ENCODE measurements at places on chromosomes 7 and 10.

GRCh38 chr10:70335246-70335613 is 47.2 kb downstream of the LRRC20 start:
- DNase-seq = no peak

GRCh38 chr10:52454491-52454890 is 140.4 kb downstream of the DKK1 start:
- DNase-seq = no peak

GRCh38 chr7:44325811-44326241 is 432 bp upstream of the CAMK2B start:
- no peak for DNase-seq

GRCh38 chr10:17805330-17805729 is 3.8 kb upstream of the MRC1 start:
- no peak for DNase-seq

DNA sequence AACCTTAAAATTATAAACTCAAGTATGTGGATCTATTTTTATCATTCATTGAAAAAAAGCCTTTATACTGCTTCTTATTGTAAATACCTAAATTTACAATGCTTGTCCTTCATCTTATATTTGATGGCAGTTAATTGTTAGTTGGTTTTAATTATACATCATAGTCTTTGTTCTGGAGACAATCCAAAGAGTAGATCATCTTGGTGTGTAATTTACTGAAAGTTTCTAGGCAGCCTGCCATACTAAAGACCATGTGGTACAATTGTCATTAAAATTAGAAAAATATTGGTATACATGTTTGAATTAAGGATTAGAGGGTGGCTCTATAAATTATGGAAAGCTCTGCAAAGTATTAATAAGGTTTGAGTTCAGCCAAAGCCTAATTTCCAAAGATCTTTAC is 231.4 kb downstream of the KCND2 start:
- no peak for DNase-seq

- DNase-seq = no peak
These were observed 32.6 kb downstream of the PHF14 start for GRCh38 chr7:11006291-11006690.

DNA sequence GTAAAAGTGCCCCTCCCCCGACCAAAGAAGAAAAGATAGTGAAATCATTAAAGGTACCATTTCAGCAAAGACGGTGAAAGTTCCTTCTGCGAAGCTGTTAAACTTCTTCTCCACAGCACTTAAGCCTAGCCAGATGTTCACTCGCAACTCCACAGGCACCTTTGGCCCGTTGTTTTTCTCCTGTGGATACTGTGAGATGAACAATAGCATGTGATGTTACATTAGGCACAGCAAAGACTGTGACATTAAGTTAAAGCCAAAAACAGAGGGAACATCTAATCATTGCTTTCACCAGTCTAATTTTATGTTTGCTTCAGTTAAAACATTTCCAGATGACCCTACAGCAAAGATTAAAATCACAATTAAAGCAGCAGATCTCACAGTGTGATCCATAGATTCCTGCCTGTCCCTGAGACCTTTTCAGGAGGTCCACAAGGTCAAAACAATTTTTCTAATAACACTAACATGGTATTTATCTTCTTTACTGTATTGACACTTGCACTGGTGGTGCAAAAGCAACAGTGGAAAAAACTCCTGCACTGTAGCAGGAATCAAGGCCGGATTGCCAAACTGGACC is 112.5 kb downstream of the MYOF start:
- no peak for DNase-seq

DNA sequence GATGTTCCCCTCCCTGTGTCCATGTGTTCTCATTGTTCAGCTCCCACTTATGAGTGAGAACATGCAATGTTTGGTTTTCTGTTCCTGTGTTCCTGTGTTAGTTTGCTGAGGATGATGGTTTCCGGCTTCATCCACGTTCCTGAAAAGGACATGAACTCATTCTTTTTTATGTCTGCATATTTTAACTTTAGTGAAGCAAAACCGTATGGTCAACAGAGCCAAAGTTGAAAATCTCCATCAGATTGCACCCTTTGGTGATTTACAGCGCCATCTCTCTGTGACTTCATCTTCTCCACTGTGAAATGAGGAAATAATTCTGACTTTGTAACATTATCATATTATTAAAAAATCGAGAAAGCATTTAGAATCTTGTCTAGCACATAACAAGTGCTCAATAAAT is 132.3 kb upstream of the PLXDC2 start:
- no peak for DNase-seq

- no peak for DNase-seq
These were observed 31.2 kb upstream of the EN2 start for GRCh38 chr7:155426543-155427410.

- DNase-seq = no peak
These were observed 27.1 kb downstream of the VIPR2 start for GRCh38 chr7:159117366-159118196.

DNA sequence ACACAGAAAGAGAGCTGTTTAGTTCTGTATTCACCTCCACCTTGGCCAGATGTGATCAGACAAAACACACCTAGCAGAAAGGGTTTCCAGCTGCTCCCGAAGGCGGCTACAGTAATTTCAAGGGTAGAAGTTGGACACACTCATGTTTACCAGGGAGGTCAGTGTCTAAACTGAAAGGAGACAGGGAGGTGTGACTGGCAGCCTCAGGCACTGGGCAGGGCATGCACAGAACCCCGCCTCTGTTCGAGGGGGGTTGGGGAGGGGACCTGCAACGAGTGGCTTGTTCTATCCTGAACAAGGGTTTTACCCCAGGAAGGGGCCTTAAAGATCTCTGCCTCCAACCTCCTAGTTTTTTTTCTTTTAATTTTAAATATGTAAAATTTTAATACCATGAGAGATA is 49.6 kb downstream of the BPGM start:
- DNase-seq = no peak

- DNase-seq = no peak
These were observed 4.6 kb downstream of the NSUN5 start for GRCh38 chr7:73304071-73304470.

GRCh38 chr10:92897916-92898315 is 49.6 kb downstream of the EXOC6 start:
- DNase-seq = no peak

DNA sequence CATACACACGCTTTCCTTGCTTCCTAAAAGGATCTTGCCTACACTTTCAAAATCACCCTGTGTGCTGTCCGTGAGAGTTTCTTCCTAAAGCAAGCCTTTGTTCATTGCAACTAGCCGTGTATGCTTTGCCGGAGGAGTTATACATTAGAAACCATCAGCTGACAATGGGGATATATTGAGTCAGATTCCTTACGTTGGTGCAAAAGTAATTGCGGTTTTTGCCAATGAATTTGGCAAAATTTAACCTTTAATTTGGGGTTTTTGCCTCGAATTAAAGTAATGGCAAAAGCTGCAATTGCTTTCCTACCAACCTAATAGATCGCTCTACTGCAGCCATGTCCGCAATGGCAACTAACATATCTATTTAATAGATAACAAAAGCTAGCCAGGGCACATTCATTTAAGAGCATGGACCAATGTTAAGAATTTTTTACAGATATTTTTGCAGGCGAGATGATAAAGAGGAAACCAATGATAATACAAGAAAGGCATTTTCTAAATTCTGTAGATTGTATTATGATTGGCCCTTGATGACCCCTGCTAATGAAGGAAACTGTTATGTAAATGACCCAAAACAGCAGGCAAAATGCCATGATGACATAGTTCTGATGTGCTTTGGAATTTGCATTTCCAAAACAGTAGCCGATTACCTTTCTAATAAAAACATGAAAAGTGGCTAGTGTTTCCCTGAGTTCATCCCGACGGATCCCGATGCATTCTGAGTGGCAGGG is 184.8 kb upstream of the NRP1 start:
- no peak for DNase-seq

GRCh38 chr7:17234398-17235031 is 63.9 kb upstream of the AHR start:
- DNase-seq = peak; percentile 76

- DNase-seq = no peak
These were observed 98.7 kb downstream of the CDK6 start for GRCh38 chr7:92737706-92738105.

DNA sequence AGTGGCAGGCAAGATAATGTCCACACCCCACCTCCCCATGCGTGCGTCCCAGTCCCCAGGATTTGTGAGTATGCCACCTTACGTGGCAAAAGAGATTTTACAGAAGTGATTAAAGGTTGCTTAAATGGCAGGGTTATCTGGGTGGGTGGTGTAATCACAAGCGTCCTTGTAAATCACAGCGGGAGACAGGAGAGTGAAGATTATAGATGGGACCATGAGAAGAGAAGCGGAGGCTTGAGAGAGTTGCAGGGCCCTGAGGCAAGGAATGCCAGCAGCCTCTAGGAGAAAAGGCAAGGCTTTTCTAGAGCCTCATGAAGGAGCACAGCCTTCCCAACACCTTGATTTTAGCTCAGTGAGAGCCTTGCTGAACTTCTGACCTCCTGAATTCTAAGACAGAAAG is 10.2 kb downstream of the ZRANB1 start:
- DNase-seq = no peak

GRCh38 chr10:34687434-34688210 is 127.5 kb downstream of the PARD3 start:
- DNase-seq = no peak

GRCh38 chr7:55520426-55521140 is 51.7 kb downstream of the VOPP1 start:
- no peak for DNase-seq

DNA sequence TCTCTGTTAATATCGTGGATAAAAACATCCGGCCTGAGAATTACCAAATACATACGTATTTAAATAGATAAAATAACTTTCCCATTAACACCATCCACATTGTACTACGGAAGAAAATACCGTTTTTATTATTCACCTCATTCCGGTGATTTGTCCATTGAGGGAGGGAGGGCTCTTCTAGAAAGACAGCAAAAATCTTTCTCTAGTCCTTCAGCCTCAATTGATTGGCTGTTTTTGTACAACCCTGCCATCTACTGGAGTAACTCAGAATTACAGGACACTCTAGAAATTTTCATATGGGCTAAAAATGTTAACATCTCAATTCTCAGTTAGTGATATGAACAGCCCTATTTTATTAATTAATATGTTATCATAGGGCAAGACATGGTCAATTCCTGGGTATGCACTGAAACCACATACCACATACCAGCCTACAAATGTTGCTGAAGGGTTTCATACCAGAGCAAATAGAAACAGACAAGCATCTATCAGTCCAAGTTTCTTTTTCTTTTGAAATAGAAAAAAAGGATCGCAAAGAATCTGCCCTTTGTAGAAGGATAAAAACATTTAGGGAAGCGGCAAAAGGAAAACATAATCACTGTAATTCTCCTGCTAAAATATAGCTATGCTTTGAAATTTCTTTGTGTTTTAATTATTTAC is 55.8 kb upstream of the CDCA7L start:
- DNase-seq = no peak

DNA sequence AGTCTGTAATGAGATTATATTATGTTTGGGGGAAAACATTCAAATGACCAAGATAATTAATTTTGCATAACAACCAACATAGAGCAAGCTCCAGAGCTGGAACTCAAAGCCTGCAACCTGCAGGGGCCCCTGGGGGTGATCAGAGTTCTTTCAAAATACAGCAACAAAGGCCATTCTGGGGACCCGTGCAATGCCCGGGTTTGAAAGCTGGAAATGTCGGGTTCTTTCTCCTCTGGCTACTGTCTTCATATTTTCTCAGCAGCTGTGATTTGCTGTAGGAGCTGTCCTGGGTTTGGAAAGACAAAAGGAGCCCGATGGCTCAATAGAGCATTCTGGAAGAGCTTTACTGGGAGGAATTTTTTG is 30.8 kb upstream of the CARD11 start:
- DNase-seq = no peak

DNA sequence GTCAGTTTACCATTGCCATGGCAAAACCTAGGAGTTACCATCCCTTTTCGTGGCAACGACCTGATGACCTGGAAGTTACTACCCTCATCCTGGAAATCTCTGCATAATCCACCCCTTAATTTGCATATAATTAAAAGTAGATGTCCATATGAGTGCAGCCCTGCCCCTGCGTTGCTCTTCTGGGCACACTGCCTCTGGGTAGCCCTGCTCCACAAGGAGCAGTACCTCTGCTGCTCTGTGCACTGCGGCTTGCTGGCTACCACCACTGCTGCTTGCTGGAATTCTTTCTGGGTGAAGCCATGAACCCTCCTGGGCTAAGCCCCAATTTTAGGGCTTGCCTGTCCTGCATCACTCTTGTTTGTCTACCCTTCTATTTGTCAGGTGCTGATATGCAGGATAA is 12.5 kb downstream of the CYP17A1 start:
- DNase-seq = no peak

GRCh38 chr7:25075459-25075858 is 49.6 kb downstream of the CYCS start:
- no peak for DNase-seq

DNA sequence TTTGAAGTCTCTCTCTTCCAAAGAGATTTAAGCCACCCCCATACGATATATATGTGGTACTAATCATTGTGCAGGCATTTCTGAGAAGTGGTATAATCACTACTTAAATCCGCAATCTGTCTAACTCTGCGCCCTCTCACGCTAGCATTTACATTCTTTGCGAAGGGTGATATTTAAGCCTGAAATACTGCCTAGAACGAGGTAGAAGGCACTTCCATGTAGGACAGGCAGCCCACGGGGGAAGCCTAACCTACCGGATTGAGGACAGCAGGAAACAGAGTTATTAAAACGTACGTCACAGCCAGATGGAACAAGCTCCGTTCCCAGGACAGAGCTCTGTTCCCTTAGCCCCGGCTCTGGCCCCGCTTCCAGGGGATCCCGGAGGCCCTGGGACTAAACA is 59.3 kb upstream of the ECHDC3 start:
- no peak for DNase-seq

DNA sequence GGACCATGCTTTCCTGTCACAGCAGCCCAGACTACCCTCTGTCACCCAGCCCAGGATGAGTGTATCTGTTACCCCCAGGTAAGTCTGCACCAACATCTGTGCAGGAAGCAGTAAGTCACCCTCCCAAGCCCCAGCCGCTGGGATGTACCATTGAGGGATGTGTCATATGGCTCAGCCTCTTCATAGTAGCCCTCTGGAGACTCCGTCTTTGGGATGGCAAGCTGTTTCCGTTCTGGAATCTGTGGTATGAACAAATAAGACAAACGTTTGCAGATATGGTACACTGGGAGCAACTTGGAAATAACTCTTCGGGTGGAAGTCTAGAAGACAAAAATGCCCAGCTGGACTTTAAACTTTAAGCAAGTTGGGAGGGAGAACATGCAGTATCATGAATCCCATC is 81.3 kb downstream of the AFAP1L2 start:
- DNase-seq = no peak

DNA sequence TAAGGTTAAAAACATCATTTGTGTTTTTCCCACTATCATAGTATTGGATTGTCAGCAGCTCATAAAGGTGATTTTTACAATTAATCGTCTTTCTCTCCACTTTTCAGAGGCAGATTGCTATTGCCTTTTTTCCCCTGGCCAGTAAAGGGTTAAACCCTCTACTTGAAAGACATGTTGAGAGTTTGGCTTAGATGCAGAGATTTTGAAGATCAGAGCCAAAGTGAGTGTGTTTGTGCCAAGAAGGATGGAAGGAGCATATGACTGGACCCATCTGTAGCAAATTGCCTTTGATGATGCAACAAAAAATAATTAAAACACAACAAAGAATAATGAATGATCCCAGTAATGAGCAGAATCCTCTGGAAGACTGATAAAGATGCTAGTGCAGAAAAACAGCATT is 373.1 kb downstream of the MALRD1 start:
- no peak for DNase-seq

GRCh38 chr10:23001901-23002516 is 74.2 kb downstream of the ARMC3 start:
- DNase-seq = no peak

- DNase-seq = no peak
These were observed 10.1 kb downstream of the NPVF start for GRCh38 chr7:25218191-25218590.
